B cell (primary cell): ENCODE measurements at places on chromosomes 13 and 19. TPM values are rescaled to one million over a fixed set of nuclear protein-coding genes. Genes with fewer than 3 reads are reported as not detected.

- DNase-seq: no peak
These were observed at the start of gene SACS for GRCh38 chr13:23433171-23434153. SACS (minus strand) TSS chr13:23433702; CDS start chr13:23411239, 22,463 bp downstream.

DNA sequence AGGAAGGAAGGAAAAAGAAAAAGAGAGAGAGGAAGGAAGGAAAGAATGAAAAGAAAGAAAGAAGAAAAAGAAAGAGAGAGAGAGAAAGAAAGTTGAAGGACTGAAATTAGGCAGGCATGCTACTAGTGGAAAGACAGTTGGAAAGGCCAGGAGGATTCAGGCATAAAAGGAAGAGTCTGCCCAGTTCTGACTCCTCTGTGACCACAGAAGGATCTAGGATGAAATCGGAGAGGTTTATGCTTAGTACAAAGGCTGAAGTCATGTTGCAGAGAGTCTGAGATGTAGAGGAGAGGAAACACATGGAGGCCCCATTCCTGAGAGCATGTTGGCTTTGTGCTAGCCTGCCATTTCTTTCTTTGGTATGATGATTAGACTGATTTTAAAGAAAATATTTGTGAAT, 246.5 kb upstream of the ARGLU1 start:
- DNase-seq: no peak

DNA sequence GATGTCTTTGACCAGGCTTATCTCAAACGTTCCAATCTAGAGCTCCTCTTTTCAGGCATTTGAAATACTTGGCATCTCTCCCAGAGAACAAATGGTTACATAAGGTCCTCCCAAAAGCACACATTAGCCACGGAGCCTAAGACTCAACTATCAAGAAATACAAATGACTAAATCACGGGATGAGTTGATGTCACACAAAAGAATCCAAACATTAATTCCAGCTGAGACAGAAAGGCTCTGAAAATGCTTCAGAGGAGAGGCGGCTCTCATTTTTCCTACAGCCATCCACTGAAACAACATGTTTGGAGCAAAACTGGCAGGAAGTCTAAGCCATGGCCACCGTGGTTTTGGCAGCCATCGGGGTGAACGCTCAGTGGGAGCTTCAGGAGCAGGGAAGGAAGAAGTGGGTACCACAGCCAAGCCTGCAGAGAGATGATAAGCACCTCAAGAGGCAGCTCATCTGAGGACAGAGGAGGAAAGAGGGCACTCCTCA, 122.5 kb downstream of the STK24 start:
- DNase-seq: no peak

DNA sequence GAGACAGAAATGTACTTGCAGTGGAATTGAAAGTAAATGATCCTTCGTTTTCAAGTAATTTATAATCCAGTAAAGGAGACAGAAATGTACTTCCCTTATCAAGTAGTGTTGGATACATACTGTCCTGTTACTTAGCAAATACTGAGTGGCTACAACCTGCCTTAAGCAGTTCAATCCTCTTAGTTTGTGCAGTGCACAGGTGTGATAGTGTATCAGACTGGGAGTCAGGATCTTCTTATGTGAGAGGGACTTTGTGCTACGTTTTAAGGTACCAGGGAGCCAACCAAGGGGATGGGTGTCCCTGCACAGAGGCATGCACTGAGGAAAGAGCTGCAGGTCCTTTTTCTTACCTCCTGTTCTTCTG, 111.1 kb downstream of the DNAJC3 start:
- DNase-seq: no peak

- DNase-seq: no peak
These were observed 15.4 kb upstream of the UBE2L5 start for GRCh38 chr13:30406779-30407416.

- peak; percentile 84 for DNase-seq
These were observed at the start of gene CEBPA for GRCh38 chr19:33302175-33302973. CEBPA (minus strand) TSS chr19:33302534; CDS start chr19:33302414, 120 bp downstream.

METTL21C gene
- total RNA-seq: not detected in 2 replicates

CYP4F2 gene
- not detected in 2 replicates for total RNA-seq

GRCh38 chr13:51328488-51328887, 11.0 kb upstream of the SERPINE3 start:
- DNase-seq: no peak

DNA sequence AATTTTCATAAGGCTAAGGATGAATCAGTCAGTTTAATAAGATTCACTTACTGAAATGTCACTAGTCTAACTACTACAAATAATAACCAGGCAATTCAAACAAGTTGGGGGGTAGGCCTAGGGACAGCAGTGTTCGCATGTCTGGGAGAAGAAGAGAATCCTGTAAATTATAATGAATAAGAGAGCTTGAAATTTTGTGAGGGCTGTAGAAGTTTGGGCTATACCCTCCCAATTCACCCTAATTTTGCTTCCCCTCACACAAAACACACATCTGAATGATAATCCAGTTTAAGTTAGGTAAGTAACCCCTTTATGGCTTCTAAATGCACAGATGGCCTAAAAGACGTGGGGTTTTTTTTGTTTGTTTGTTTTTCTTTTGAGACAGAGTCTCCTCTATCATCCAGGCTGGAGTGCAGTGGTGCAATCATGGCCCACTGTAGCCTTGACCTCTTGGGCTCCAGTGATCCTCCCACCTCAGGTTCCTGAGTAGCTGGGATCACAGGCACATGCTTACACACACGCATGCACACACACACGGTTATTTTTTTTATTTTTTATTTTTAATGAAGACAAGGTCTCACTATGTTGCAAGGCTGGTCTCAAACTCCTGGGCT, 69.9 kb downstream of the TBC1D4 start:
- DNase-seq: no peak

ZNF135 gene
- total RNA-seq: 10.0 and 10.1 TPM in 2 replicates

DNA sequence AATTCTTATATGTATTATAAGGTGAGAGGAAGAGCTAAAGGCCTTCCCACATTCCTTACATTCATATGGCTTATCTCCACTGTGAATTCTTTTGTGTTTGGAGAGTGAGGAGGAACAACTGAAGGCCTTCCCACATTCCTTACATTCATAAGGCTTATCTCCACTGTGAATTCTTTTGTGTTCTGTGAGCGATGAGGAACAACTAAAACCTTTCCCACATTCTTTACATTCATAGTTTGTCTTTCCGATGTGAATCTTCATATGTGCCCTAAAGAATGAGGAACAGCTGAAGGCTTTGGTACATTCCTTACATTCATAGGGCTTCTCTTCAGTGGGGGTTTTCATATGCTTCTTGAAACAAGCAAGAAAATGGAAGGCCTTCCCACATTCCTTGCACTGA, 13.3 kb downstream of the ZNF699 start:
- DNase-seq: no peak

C1QTNF9 gene
- not detected in 2 replicates for total RNA-seq

- no peak for DNase-seq
These were observed 375.3 kb downstream of the MTUS2 start for GRCh38 chr13:29195456-29195855.

- DNase-seq: no peak
These were observed 10.2 kb upstream of the SUPT20H start for GRCh38 chr13:37069597-37070103.

DNA sequence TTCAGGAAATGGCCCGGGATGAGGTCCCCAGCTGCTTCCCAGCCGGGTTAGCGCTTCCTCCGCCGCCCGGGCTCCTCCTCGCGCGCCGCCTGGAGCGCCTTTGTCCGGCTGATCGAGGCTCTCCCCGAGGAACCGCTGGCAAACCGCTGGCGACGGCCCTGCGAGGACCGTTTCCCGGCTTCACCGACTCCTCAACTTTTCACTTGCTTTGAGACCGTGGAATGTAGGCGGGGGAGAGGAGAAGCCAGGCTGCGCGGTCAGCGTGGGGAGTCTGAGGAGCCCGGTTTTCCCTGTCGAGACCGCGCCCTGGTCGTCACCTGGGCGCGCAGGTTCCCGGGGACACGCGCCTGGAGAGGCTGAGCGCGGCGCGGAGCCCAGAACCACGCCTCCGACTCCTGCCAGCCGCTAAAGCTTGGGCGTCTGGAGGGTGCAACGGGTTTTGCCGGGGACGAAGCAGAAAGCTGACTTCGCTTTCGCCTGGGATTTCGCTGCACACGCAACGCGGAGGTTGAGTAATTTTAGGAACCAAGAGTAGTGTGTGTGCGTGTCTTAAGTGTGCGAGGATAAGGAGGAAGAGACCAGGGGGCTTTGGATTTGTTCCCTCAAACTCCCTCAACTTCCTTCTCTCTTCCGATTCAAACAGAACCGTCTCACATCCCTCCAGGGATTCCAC, 7.3 kb upstream of the DGKH start:
- peak; percentile 63 for DNase-seq

DNA sequence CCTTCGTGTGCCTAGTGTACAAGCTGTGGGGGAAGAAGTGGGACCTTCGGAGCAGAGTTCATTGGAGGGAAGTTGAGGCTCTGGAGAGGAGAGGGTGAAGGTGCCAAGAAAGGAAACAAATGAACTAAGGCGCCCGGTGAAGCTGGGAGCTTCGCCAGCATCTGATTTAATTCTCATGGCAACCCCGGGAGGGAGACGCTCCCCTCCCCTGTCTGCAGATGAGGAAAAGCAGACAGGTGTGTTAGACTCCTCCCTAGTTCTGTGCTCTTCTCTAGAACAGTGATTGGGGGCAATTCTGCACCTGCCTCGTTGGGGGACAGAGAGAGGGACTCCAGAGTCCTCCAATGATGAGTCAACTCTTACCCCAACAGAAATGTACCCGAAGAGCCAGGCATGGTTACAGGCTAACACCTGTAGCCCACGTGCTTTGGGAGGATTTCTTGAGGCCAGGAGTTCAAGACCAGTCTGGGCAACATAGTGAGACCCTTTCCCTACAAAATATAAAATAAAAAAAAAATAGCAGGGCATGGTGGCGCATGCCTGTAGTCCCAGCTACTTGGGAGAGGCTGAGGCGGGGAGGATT, 4.2 kb downstream of the SSC5D start:
- DNase-seq: no peak

DMPK gene
- total RNA-seq: 58.3 and 63.0 TPM in 2 replicates

NCR1 gene
- not detected in 2 replicates for total RNA-seq

- no peak for DNase-seq
These were observed 26.3 kb downstream of the CYP4F2 start for GRCh38 chr19:15871570-15871969.

GSX1 gene
- not detected in 2 replicates for total RNA-seq

IL12RB1 gene
- 24.5 and 24.8 TPM in 2 replicates for total RNA-seq

MED29 gene
- 47.5 and 53.0 TPM in 2 replicates for total RNA-seq

DNA sequence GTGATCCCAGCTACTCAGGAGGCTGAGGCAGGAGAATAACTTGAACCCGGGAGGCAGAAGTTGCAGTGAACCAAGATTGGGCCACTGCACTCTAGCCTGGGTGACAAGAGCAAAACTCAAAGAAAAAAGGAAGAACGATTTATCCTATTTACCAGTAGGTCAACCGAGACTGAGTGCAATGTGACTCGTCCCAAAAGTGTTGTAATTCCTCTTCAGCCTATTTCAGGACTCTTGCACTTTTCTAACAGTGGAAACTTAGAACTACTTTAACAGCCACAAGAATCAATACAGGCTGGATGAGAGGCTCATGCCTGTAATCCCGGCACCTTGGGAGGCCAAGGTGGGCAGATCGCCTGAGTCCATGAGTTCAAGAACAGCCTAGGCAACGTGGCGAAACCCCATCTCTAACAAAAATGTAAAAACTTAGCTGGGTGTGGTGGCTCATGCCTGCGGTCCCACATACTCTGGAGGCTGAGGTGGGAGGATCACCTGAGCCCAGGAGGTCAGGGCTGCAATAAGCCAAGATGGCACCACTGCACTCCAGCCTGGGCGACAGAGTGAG, 4.3 kb upstream of the NR1H2 start:
- no peak for DNase-seq

DNA sequence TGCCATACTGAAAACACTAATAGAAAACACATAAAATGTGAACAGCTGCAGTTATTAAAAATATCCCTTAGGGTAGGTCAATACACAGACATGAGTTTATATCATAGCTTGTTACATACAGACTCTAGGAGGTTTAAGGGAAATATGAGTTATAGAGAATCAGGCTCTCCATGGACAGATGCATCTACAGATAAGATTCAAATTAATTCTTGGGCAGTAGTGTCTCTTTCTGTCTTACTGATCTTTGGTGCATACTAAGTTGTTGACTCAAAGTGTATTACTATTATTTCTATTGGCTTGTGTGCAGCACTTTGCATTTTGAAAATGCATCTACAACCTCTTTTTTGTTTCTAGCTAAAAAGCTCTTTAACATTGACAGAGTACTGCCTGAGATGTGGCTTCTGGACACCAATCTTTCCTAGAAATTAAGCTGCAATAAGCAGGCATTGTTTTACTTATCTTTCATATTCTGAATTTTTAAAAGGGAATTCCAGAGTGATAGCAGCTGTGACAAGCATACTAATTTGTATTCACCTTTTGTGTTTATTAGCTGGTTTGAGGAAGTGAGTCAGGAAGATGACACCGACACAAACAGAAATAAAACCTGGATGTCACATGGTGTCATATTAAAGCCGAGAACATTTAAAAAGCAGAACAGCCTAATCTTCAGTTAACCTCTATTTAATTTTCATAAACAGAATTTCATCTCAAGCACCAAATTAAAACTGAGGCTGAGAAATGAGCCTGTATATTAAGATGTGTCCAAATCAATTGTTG, 399.0 kb downstream of the PCDH9 start:
- peak; percentile 60 for DNase-seq

- DNase-seq: no peak
These were observed 12.8 kb downstream of the SHC2 start for GRCh38 chr19:447816-448560.

GRCh38 chr13:94703721-94704314, 8.5 kb downstream of the SOX21 start:
- DNase-seq: no peak

GRCh38 chr13:107864543-107865317, 350.6 kb downstream of the LIG4 start:
- no peak for DNase-seq

VSTM1 gene
- total RNA-seq: not detected in 2 replicates

GRCh38 chr19:3186891-3187661, 1.3 kb downstream of the NCLN start:
- DNase-seq: no peak

TBXA2R gene
- total RNA-seq: 3.9 and 6.1 TPM in 2 replicates

TPGS1 gene
- 29.8 and 33.8 TPM in 2 replicates for total RNA-seq

SLC44A2 gene
- 369 and 409 TPM in 2 replicates for total RNA-seq

ZMYM2 gene
- total RNA-seq: 131 and 141 TPM in 2 replicates

U2AF1L4 gene
- total RNA-seq: 62.1 and 62.7 TPM in 2 replicates

ZNF836 gene
- total RNA-seq: 42.0 and 46.4 TPM in 2 replicates

GRCh38 chr19:5873617-5874199, 3.4 kb upstream of the FUT5 start:
- no peak for DNase-seq
